RKO (cell line): ENCODE measurements at places on chromosomes 3 and 15.

- no peak for DNase-seq
Observed at GRCh38 chr3:14457999-14458398, 55.6 kb downstream of the SLC6A6 start.

DNA sequence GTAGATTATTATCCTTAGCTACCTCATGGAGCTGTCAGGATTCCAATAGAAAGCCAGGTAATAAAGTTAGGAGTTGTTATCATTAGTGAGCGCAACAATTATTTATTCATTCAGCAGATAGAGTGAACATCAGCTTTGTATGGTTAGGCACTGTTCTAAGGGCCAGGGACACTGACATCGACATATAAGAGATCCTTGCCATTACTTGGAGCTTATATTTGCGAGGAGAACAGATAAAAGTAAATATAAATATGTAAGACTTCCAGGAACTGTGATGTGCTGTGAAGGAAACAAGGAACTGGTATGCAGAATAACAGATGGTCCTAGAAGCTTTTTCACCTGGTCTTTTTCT is 473 bp downstream of the LSM3 start:
- no peak for DNase-seq

GRCh38 chr3:58751235-58751634 is 84.7 kb upstream of the FAM3D start:
- DNase-seq: no peak

DNA sequence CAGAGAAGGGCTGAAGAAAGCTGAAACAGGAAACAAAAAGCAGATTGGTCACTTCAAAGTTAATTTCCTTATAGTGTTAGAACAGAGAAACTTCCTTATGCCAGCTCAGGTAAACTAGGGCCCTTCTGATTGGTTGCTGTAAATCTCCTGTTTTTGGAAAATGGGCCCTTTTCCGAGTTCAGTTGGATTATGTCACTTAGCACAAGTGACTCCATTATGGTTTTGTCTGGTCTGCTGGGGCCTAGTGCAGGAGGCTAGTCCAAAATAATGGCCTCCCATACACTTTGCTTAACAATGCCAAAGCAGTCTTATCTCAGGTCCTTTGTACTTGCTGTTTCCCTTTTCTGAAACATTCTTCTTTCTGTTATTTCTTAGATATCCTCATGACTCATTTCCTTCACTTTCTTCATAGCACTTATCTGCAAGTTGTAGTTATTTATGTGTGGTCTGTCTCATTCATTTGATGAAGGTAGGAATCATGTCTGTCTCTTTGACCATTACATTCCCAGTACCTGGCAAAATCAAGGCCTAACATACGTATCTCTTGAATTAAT is 7.7 kb upstream of the DCP1A start:
- no peak for DNase-seq

DNA sequence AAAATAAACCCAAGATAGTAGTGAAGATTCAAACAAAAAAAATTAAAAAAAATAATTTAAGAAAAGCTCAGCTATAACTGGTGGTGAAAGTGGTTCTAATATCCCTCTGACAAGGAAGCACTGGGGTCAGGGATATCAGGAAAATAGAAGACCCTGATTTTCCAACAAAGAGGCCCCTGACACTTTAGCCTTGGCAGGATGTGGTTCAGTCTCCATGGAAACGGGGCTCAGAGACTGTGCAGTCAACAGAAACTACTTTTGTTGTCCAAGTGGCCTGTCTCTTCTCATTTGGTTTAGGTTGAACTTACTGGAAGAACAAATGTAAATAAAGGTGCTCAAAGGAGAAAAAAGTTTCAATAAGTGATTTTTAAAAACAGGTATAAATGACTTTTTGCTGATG is 27.2 kb downstream of the INTS14 start:
- DNase-seq: no peak

DNA sequence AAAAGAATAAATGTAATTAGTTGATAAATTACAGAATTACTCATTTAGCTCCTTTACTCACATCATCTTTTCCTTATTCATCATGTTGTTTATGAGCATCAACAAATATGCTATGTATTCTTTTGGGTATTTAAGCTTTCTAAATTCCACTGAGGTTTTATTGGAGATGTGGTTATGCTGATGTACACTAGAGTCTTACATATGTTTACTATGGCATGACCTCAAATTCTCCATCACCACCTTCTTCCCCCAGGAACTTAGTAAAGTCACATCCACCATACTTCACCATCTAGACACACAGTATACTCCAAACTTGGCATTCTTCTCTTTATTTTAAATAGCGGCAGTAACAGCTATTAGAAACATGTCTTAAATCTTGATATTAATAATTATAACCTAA is 74.1 kb upstream of the MELTF start:
- no peak for DNase-seq

- DNase-seq: no peak
Observed at GRCh38 chr15:95937128-95937528, 393.4 kb upstream of the NR2F2 start.

DNA sequence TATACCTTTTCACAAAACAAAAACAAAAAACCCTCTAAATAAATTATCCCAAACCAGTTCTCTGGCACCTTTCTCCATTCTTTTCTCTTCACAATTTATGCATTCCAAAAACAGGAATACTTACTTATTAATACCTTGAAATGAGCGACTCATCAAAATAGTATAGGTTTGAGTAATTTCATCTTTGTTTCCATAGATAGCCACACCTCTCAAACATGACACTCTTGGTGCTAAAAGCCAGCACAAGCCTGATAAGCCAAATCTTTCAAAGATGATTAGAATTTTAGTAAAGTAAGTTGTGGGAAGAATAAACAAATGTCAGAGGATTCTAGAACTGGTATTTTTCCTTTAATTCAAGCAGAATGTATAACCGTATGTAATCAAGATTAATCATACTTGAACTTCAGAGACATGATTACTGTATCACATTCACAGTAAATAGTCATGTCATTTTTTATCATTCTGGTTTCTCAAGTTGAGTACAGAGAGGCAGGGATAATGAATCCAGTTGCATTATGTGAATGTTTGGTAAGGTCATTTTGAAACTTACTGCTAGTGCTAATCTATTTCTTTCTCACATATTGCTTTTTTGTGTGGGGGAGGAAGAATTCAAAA is 12.1 kb upstream of the WDR5B start:
- DNase-seq: peak; percentile 34

- no peak for DNase-seq
Observed at GRCh38 chr15:101048581-101049030, 129.4 kb downstream of the LRRK1 start.

DNA sequence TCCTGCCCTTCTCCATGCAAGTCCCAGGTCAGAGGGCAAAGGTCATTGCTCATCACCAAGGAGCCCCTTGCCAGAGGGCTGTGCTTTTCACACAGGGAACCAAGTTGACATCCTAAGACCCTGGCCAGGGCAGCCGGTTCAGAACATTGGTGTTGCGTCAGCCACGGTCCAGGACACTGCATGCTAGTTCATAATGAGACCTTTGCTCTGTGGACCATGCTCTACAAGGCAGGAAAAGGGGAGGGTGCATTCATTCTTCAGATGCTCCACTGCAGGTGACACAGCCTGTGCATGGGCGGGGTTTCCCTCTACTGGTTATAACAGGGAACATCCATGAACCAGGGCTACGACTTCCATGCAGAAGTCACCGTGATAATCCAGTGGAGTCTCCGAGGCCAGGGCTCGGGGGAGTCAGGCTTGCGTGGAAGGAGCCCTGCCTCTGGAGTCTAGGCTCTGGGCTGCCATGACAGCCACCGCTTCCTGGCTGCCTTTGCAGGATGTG is 81.6 kb downstream of the OCA2 start:
- DNase-seq: no peak

DNA sequence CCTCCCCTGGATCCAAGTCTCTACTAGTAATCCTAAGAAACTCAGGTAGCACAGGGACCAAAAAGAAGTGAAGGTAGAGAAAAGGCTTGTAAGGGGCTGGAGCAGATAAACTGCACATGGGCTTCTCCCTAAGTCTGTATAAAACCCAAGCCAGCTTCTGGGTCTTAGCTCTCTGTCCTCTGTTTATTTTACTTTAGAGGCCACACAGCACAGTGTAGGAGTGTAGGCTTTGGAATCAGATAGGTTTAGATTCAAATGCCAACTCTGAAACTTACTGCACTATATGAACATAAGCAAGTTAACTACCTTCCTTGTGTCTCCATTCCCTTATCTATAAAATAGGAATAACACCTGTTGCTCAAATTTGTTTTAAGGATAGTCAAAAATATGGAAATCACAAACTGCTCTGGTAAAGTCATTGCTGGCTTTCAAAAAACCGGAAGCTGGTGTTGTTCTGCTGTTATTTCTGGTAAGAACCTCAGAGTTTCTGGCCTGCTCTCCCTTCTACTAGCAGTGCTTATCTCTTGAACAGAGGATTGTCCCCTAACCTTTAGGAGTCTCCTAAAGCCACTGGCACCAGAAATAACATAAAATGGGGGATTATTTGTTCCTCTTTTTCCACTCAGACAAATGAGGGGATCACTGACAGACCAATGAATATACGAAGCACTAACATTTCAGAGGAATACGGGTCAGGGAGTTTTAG is 33.8 kb downstream of the PIK3R4 start:
- no peak for DNase-seq

- no peak for DNase-seq
Observed at GRCh38 chr3:10635446-10636076, 130.2 kb upstream of the ATP2B2 start.

GRCh38 chr3:138774529-138775253 is 60.0 kb downstream of the PIK3CB start:
- peak; percentile 97 for DNase-seq

DNA sequence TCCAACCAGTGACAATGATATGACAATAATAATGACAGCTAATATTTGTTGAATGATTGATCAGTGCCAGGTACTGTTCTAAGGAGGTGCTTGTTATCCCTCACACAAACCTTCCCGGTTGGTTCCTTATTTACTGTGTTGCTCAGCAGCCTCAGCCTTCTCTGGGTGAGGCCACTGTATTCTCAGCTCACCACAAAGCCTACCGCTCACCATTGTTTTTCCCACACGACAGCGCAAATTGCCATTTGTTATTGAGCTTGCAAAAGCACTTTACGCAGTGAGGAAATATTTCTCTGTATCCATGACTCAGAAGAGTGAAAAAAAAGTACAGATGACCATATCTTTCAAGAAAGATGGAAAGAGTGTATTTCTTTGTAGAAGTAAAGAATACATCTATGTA is 49.5 kb upstream of the PDZRN3 start:
- DNase-seq: no peak

DNA sequence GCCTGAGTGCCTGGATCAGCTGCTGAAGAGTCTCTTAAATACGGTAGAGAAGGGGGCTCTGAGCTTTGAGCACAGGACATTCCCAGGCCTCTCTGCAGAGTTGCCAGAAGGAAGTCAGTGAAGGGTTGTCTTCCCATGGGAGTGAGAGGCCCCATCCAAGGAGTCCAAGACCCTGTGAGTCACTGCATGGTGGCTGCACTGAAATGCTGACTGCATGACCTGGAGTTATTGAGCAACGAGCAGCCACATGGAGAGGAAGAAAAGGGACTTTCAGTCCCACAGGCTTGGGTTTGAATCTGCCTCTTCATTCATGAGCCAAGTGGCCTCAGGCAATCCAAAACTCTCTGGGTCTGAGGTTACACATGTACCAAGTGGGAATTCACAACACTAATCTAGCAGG is 69.6 kb upstream of the RASGRF1 start:
- DNase-seq: peak; percentile 2

GRCh38 chr15:37040072-37040742 is 60.1 kb downstream of the MEIS2 start:
- DNase-seq: no peak

GRCh38 chr3:123499322-123499721 is 50.4 kb upstream of the ADCY5 start:
- no peak for DNase-seq

- no peak for DNase-seq
Observed at GRCh38 chr15:33135355-33135781, 59.1 kb downstream of the FMN1 start.

DNA sequence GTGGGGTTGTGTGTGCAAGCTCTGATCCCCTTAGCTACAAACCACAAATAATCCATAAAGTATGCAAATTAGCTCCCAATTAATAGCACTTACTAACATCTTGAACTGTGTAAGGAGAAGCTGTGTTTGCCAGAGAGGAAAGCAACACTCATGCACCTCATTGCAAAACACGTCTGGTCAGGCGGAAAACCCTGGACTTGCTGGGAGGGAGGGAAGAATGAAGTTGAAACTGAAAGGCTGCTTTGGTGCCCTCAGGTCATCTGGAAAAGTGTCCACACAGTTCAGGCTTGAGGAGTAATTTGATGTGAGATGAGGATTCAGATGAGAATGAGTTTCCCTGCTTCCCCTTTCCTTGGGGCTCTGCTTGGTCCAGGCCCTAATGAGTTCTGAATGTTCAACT is 185.5 kb upstream of the ANKRD28 start:
- DNase-seq: no peak

- DNase-seq: no peak
Observed at GRCh38 chr15:40198355-40199085, 37.7 kb downstream of the BUB1B start.

DNA sequence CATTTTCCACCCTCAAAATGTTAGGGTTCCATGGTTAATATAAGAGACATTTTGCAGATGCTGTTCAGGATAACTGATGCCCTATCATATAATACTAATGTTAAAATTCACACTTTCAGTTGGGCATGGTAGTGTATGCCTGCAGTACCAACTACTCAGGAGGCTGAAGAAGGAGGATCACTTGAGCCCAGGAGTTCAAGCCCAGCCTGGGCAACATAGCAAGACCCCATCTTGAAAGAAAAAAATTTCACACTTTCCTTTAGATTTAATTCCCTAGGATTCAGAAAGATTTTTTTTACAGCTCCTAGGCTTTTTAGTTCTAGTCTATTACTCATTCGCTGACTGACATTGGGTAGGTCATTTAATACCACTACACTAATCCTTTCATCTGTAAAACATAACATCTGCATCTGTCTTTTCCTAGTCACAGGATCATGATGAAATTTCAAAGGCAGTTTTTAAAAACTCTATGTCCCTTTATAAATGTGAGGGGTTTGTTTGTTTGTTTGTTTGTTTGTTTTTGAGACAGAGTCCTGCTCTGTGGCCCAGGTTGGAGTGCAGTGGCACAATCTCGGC is 103.7 kb downstream of the MYO5A start:
- no peak for DNase-seq

GRCh38 chr3:13493867-13494441 is 13.8 kb downstream of the HDAC11 start:
- no peak for DNase-seq

- DNase-seq: no peak
Observed at GRCh38 chr3:3020209-3020608, 90.0 kb downstream of the IL5RA start.

DNA sequence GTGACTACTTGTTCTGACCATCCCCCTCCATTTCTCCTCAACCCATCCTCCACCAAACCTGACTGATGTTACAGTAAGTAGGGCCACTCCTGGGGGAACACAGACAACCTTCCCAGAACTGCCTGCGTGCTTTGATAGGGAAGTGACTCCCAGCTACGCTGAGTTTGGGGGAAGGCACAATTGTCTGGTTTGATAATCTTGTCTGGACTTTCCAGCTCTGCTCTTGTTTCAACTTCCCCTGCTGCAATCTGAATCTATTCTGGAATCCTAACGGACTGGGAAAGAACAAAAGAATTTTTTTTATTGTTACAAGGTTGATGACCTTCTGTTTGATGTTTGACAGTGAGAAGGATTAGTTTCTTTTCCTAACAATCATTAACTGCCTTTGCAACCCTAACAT is 895.6 kb downstream of the ROBO1 start:
- DNase-seq: no peak
